ENCODE measurements at places on chromosomes 1 and 21. TPM values are rescaled to one million over a fixed set of nuclear protein-coding genes. Genes with fewer than 3 reads are reported as not detected.

GRCh38 chr21:44398499-44398898, 45.1 kb downstream of the TRPM2 start:
- no peak for DNase-seq

NEXN gene
- 7.8 TPM for polyA plus RNA-seq

DNA sequence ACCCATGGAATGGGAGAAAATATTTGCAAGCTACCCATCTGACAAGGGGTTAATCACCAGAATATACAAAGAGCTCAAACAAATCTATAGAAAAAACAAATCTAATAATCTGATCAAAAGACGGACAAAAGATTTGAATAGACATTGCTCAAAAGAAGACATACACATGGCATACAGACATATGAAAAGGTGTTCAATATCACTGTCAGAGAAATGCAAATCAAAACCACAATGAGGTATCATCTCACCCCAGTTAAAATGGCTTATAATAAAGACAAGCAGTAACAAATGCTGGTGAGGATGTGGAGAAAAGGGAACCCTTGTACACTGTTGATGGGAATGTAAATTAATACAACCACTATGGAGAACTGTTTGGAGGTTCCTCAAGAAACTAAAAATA, 600.9 kb downstream of the SMYD3 start:
- no peak for DNase-seq

DNA sequence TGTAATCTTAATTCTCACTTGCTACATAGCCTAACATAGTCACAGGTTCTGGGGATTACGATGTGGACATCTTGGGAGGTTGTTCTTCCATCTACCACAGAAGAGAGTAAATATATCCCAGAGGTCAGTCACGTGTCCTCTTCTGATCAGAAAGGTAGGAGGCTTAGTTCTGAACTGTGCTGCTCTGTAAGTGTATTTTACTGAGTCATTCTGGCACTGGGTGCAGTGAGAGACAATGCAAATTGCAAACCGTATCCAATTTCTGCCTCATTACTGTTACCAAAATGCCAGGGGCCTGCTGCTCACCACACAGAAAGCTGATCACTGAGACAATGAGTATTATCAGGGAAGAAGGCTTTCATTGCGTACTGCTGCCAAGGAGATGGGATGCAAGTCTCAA, 104.0 kb downstream of the GABPA start:
- DNase-seq: no peak

DNA sequence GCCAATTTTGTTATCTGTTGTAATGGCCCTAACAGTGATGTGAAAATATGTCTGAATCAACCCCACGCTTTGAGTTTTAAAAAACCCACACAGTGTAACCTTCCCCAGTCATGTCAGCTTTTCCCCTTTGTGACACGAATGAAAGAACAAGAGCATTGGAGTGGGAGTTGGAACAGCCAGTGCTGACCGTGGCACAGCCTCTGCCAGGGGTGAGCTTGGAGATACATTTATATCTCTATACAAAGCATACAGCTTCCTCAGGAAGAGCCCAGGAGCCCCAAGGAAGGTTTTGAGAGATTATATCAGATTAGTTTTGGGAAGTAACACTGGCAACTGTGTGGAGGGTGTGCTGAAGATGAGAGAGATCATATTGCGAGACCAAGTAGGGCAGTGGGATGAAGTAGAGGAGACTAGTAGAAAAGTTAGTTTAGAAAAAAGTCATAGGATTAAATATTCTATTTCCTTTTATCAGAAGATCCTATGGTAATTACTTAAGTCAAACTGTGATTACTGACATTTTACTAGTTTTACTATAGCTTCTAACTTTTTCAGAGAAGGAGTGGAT, 15.9 kb downstream of the LRRC8B start:
- DNase-seq: no peak

DNA sequence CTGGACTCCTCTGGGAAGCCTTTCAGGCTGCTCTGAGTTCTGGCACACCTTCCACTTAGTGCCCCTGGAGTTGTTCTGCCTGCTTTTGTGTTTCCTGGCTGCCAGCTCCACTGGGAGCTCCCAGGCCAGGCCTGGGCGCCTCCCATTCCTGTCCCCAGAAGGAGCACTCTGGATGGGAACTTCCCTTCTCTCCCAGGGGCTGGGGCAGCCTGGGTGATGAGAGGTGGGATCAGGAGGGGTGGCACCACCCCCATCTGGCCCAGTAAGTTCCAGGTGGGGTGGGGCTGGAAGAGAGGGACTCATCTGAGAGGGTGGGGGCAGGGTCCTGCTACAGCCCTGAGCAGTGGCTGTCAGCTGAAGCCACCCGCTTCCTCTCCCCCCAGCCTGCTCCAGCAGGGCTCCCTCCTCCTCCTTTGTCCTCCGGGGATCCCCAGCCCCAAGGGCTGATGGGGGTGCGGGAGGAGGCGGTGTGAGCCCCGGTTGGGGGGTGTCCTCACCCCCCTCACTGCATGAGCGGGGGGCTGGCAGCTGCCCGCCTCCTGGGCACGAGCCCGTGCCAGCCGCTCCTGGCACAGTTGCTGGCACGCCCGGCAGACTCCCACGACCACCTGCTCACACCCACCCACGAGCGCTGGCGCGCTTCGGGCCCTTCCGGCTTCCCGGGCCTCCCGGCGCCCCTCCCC, 4.7 kb downstream of the FOXO6 start:
- DNase-seq: no peak

- DNase-seq: no peak
These were observed 37.7 kb downstream of the SYCP1 start for GRCh38 chr1:114892194-114892918.

- no peak for DNase-seq
These were observed 90.2 kb downstream of the PBX1 start for GRCh38 chr1:164649146-164649545.

DNA sequence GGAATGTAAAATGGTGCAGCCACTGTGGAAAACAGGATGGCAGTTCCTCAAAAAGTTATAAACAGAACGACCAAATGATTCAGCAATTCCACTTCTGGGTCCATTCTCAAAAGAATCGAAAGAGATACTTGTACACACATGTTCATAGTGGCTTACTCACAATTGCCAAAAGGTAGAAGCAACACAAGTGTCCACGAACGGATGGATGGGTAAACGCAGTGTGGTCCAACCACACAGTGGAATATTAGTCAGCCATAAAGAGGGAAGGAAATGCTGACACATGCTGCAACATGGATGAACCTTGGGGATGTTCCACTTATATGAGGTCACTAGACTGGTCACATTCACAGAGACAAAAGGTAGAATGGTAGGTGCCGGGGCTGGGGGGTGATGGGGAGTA, 5.3 kb downstream of the KRTAP10-1 start:
- no peak for DNase-seq

DNA sequence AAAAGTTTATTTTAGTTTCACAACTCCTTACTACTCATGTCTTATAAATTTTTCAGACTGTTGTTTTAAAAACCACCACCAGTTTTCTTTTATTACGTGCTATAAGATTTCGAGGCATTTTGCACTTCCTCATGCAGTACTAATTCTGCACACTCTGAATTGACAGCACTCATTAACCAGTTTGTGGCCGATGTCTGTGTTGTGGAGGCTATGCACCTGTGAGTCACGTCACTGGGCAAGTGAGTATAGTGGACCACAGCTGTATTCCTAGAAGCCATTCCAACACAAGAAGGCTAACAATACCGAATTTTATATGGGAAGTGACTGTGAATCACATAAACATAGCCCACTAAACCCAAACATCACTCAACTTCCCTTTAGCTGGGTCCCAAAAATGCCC, 21.0 kb upstream of the SPATA6 start:
- no peak for DNase-seq

DNA sequence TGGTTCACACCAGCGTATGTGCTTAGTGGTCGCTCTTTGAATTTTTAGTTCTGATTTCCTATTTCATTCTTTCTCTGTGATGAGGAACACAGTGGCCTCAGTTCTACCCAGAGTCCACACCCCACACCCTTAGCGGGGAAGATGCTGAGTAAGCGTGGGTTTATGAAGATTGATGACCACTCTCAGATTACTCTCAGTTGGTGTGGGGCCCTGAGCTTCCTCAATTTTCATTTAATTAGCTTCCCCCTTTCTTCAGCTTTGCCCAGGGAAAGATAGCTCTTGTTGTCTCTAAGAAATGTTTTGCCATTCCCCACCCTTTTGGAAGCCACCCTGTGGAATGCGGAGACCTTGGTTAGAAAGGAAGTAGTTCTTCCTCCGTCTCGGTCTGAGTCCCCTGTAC, 299.9 kb upstream of the PROX1 start:
- DNase-seq: no peak
